ENCODE measurements at places on chromosomes 1 and 21.

DNA sequence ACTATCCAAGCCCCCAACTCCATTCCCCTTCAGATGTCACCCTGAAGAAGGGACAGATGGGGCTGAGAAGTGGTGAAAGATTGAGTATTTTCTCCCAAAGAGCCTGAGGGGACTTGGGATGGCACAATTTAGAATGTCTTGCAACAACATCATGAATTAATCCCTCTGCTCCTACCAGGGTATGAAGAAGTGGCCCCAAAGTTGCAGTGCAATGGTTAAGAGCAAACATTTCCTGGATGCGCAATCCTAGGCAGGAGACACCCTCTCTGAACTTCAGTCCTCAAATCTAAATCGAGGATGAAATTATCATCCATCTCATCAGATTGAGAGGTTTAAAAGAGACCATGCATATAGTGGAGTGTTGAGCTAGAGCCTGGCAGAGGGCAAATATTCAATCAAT lies 28.6 kb upstream of the CITED4 start:
- DNase-seq, result no peak

- DNase-seq, result no peak
These were observed 52.9 kb downstream of the SUCO start for GRCh38 chr1:172585861-172586260.

DNA sequence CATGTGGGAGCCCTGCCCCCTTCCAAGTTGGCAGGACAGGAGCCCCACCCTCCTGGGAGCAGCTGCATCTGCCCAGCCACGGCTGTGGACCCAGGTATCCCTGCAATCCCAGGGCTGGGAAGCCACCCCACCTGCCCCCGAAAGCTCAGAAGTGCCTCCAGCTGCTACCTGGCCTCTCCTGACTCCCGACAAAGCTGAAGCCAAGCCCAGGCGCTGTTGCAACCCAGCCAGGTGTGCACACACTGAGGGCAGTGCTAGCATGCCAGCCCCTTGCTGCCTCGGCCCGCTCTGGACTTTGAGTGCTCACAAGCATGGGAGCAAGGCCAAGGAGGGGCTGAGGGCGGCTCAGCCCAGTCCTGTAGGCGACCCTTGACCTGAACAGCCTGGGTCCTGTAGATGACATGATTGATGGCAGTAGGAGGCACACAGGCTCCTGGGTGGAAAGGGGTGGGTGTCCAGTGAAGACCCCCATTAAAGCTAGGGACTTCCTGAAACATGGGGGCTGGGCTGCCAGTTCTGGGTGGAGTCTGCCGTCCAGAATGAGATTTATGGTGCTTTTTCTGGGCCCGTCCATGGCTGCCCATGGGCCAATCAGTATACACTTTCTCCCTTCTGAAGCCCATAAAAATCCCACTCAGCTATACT lies 2.8 kb upstream of the SSU72 start:
- DNase-seq, result no peak

GRCh38 chr1:34162852-34163766 lies 1.9 kb downstream of the CSMD2 start:
- DNase-seq, result no peak

DNA sequence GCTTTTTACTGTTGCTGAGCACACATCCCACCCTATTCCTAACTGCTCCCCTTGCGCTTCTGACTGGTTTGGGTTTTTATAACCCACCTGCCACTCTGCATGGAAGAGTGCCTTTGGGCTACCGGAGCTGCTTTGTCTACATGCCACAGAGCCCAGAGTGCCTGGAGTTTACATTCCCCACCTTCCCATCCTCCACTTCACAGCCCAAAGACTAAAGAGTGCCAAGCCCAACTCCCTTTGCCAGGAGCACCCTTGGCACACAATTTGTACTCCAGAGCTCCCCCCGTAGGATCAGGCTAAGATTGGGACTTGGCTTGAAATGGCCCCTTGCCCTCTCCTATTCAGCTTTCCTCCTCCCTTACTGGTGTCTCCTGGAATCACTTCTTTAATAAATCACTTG lies 63.3 kb downstream of the LHX9 start:
- DNase-seq, result no peak

DNA sequence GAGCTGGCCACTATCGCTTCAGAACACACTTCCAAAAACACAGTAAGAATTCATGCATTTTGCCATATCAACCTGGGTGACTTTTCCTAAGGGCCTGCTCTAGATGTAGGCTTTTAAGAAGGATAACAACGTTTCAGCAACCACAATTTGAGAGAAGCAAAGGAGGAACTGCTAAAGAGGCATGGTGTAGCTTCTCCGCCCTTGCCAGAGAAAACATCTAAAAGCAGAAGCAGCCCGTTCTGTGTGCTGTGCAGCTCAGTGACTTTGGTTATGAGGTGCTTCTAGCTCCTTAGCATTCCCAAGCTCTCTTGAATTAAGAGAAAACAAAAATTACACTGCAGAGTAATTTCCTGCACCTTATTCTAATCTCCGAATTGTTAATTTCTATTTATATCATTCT lies 2.7 kb downstream of the PER3 start:
- DNase-seq, result no peak

- DNase-seq, result no peak
These were observed 91.8 kb upstream of the NGF start for GRCh38 chr1:115429884-115430283.

DNA sequence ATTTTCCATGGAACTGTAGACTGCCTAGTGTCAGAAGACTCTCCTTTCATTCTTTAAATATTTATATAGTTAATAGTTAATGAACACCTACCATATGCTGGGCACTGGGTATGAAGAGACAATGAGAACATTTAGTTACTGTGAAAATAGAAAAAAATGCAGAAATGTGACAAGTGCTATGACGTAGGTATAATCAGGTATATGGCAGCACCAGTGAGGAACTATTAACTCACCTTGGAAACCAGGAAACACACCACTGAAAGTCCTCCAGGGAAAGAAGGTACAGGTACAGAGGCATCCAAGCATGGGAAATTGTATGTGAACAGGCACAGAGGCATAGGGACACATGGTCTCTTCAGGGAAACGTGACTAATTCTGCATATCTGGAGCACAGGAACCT lies 42.3 kb downstream of the DPT start:
- DNase-seq, result no peak

DNA sequence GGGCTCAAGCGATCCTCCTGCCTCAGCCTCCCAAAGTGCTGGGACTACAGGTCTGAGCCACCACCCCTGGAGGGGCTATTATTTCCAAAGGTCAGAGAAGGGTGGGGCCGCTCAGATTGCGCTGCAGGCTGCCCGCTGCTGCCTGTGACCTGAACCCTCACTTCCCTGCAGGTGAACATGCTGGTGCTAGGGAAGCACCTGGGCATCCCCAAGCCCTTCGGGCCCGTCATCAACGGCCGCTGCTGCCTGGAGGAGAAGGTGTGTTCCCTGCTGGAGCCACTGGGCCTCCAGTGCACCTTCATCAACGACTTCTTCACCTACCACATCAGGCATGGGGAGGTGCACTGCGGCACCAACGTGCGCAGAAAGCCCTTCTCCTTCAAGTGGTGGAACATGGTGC lies 8.6 kb upstream of the PADI6 start:
- no peak for DNase-seq

DNA sequence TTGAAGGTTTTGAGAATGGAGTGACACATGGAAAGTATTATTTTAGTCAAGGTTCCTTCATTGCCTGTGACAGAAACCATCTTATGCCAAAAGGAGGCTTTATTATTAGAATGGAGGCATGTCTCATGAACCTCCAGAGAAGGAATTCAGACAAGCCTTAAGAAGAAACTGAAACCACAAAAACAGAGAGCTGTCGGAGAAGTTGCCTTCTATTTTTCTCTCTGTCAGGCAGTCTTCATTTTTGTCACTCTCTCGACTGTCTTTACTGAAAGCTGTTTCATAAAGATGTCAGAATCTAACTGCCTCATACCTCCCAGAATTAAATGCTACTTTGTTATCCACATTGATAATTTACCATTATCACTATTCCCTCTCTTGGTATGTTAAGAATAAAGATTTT lies 434.7 kb upstream of the ADGRL4 start:
- DNase-seq, result no peak

DNA sequence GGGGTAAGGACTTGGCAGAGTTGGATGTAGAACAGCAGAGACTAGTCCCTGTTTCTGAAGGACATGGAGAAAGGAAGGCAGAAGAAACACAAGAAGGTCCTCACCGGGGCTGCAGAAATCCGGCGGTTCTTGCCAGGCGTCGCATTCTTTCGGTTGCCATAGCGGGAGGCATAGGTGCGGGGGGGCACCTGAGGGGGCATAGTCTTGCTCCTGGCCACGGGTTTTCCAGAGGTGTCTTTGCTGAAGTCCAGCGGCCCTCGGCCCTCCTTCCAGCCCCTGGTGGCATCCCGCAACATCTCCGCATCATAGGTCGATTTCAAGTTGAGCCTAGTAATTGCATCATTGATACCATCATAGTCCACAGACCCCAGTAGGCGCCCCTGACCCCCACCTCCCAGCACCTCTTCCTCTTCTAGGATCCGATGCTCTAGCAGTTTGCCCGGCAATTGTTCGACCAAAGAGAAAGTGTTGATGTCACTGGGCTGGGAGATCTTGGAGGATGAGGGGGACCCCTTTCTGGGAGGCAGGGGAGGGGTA lies 25.8 kb downstream of the PIK3C2B start:
- DNase-seq, result no peak
